ENCODE measurements at places on chromosomes 7 and 10. TPM values are rescaled to one million over a fixed set of nuclear protein-coding genes. Genes with fewer than 3 reads are reported as not detected.

DNA sequence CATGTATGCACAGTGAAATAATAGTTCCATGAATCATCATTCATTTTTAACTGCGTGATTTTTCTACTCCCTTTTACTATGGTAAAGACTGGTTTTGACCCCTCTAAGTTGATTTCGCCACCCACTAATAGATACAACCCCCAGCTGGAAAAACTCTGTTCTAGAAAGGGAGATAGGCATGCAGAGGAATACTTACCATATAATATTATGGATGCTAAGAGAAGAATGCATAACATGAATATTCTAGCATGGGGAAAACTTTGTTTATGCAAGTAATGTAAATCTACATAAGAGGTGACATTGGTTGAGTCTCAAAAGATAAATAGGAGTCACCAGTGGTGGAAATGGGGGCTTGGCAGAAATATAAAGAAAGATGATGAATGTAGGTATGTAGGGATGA, 97.3 kb upstream of the MBL2 start:
- DNase-seq = no peak
- no peak overlapping the region for H3K27ac ChIP-seq
- no peaks in the 10 kb centered on the region for H3K27me3 ChIP-seq
- peaks cover 2% of the 10 kb centered on the region for H3K36me3 ChIP-seq
- peaks cover 1% of the 10 kb centered on the region for H3K4me1 ChIP-seq
- no peak overlapping the region for H3K4me3 ChIP-seq

DNA sequence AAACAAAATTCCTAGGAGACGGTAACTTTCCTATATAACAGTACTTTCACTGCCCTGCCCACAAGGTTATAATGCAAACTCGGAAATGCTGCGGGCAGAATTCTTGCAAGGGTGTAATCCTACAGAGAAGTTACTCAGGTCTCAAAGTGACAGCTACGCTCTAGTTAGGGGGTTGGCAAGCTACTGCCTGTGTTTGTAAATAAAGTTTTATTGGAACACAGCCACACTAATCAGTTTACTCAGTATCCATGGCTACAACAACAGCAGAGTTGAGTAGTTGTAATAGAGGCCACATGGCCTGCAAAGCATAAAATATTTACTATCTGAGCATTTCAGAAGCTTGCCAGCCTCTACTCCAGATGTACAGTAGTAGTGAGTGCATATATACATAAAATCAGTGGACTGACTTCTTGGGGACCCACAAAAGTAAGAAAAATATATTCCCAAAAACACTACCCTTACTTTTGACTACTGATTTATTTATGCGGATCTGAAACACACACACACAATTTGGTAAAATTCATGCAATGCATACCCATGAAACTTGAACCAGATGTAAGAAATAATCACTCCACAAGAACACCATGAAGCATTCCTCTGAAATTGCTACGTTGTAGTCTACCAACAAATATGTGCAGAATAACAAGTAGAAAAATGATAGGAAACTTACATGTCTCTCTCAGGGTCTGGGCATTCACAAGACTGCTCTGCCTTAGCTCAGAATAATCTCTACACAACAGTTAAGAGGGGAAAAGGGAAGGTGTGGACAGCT, 53.0 kb downstream of the SMURF1 start:
- peak overlapping the region; percentile 70 for H3K27ac ChIP-seq
- no peak for DNase-seq
- no peak overlapping the region for H3K4me3 ChIP-seq
- peaks cover 44% of the 10 kb centered on the region for H3K4me1 ChIP-seq
- no peaks in the 10 kb centered on the region for H3K27me3 ChIP-seq

GRCh38 chr7:151428378-151429236, 11.3 kb downstream of the CRYGN start:
- peak overlapping the region; percentile 27 for H3K4me3 ChIP-seq
- no peaks in the 10 kb centered on the region for H3K27me3 ChIP-seq
- no peak for DNase-seq
- H3K4me1 ChIP-seq = peaks cover 24% of the 10 kb centered on the region
- H3K27ac ChIP-seq = peak overlapping the region; percentile 97

The ARHGAP21 gene
- total RNA-seq = 88.0 TPM

The GBX1 gene
- total RNA-seq = 2.1 TPM

The ZNF736 gene
- not detected for total RNA-seq

The LIPM gene
- not detected for total RNA-seq

All from progenitor cell of endocrine pancreas (in vitro differentiated cells).